ENCODE measurements at places on chromosomes 16 and 17.
A peak's percentile ranks its signal among the peaks of the same experiment; 100 is the strongest.

DNA sequence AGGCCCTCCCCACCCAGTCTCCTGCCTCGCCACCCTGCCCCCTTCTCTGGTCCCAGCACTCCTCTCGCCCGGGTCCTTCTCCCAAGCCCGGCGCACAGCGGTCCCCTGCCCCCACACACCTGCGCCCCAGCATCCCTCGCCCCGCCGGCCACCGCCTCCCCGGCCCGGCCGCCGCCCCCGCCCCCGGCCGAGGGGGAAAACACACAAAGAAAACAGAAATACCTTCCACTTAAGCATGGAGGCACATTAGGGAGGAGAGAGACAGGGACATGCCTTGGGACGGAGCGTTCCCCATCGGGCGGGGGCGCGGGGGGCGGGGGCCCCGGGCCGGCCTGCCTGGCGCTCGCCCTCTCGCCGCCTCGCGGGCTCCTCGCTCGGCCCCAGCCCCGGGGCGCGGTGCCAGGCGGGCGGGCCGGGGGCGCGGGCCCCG, 326 bp downstream of the SRCIN1 start:
- no peak overlapping the region for H3K27ac ChIP-seq
- peaks cover 59% of the 10 kb centered on the region for H3K27me3 ChIP-seq
- peak overlapping the region; percentile 64 for H3K4me3 ChIP-seq
- no peaks in the 10 kb centered on the region for H3K36me3 ChIP-seq

DNA sequence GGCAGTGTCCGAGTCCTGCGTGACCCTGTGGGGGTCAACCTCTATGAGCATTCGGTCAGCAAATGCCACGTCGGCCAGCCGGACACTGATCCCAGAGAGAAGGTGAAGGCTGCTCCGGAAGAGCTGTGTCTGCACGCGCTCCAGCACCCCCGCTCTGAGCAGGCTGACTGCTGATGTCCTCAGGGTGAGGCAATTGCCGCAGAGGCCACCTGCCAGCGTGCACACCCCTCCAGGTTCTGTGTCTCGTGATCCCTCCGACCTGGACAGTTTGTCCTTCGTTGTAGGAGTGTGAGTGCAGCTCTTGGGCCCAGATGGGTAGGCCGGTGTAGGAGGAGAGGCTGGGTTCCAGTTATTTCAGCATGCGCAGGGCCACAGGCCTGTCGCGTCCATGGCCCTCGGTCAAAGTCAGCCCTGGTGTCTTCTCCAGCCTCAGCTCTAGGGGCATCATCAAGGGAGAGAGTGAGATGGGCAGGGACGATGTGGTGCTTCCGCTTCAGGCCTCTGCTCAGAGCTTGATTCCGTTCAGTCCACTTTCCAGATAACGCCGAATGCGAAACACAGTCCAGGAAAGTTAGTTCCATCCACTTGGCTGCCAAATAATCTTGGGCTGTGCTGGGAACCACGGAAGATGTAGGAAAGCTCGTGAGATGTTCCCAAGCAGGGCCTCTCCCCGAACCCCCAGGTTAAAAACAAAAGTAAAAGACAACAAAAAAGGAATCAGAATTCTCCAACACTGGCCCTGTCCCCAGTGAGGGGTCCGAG, 15.1 kb upstream of the NCBP3 start:
- H3K27ac ChIP-seq = no peak overlapping the region
- H3K4me3 ChIP-seq = no peak overlapping the region
- H3K27me3 ChIP-seq = no peaks in the 10 kb centered on the region
- no peak for DNase-seq
- H3K4me1 ChIP-seq = no peaks in the 10 kb centered on the region

DNA sequence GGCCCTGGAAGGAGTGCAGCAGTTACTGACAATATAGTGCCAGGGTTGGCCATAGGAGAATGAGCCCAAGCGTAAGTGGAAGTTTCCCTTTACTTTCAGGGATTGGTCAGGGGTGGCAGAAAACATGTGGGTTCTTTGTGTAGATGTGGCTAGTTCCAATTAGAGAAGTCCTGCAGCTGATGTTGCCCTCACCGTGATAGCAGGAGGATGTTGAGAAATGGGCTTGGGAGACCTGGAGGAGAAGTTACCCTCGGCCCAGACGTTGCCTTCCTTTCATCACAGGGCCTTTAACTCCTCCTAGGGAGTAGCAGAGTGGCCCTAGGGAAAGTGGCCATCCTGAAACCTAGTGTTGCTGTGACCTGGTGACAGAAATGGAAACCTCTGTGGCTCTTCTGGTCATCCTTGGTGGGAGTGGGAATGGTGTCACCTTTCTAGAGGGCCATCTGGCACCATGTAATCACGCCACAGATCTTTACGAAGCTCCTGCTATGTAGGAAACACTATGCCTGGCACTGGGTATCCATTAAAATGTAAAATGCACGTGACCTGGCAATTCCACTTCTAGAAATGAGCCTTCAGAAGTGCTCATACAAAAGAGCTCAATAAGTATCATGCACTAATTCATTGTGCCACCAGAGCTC, 6.7 kb downstream of the TMEM92 start:
- no peak for DNase-seq
- H3K4me3 ChIP-seq = no peak overlapping the region
- H3K27ac ChIP-seq = no peak overlapping the region
- H3K27me3 ChIP-seq = no peaks in the 10 kb centered on the region
- peaks cover 13% of the 10 kb centered on the region for H3K4me1 ChIP-seq

GRCh38 chr16:58417600-58417999, 25.3 kb downstream of the GINS3 start:
- no peak overlapping the region for H3K4me3 ChIP-seq
- no peak for DNase-seq
- no peak overlapping the region for H3K27ac ChIP-seq
- no peaks in the 10 kb centered on the region for H3K36me3 ChIP-seq
- H3K4me1 ChIP-seq = no peaks in the 10 kb centered on the region

DNA sequence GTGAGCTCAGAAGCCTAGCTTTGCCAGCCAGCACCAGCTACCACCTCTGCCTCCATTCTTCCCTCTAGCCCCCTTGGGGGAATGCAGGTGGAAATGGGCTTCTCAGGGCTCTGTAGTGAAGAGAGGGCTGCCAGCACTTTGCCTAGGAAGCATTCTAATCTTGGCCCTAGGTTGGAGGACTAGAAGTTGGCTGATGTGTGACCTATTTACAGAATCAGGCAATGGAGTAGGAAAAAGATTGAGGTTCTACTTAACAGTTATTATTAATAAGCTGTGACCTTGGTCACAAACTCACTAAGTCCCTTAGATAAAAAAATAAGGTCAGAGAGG, 19.9 kb downstream of the DHX38 start:
- no peak for DNase-seq
- no peak overlapping the region for H3K4me3 ChIP-seq
- no peaks in the 10 kb centered on the region for H3K4me1 ChIP-seq
- no peak overlapping the region for H3K27ac ChIP-seq
- H3K27me3 ChIP-seq = no peaks in the 10 kb centered on the region

GRCh38 chr17:65797809-65798208, 236.4 kb upstream of the AXIN2 start:
- no peaks in the 10 kb centered on the region for H3K27me3 ChIP-seq
- peak; percentile 8 for DNase-seq
- no peak overlapping the region for H3K27ac ChIP-seq
- H3K4me3 ChIP-seq = no peak overlapping the region
- no peaks in the 10 kb centered on the region for H3K36me3 ChIP-seq
- no peaks in the 10 kb centered on the region for H3K4me1 ChIP-seq

- H3K36me3 ChIP-seq = no peaks in the 10 kb centered on the region
Measured at GRCh38 chr17:77948690-77949114, 9.8 kb upstream of the TNRC6C start.

- no peak for DNase-seq
- no peak overlapping the region for H3K27ac ChIP-seq
- H3K27me3 ChIP-seq = no peaks in the 10 kb centered on the region
- peaks cover 41% of the 10 kb centered on the region for H3K4me1 ChIP-seq
- H3K4me3 ChIP-seq = no peak overlapping the region
Measured at GRCh38 chr16:66568355-66568754, 2.1 kb downstream of the CMTM1 start.

- H3K27ac ChIP-seq = no peak overlapping the region
- H3K4me3 ChIP-seq = no peak overlapping the region
- H3K4me1 ChIP-seq = no peaks in the 10 kb centered on the region
- H3K27me3 ChIP-seq = no peaks in the 10 kb centered on the region
Measured at GRCh38 chr16:66278604-66279262, 87.8 kb upstream of the CDH5 start.

GRCh38 chr17:15944759-15945526, at the start of gene ADORA2B:
Gene ADORA2B (plus strand): TSS chr17:15945130. CDS start chr17:15945249, 119 bp downstream.
- no peak within 1 kb of the TSS for H3K27ac ChIP-seq
- peaks cover 26% of the 10 kb centered on the region for H3K4me1 ChIP-seq
- H3K4me3 ChIP-seq = peak within 1 kb of the TSS; percentile 36
- no peak for DNase-seq

GRCh38 chr17:45104497-45104896, 27.8 kb downstream of the PLCD3 start:
- H3K27me3 ChIP-seq = no peaks in the 10 kb centered on the region
- DNase-seq = no peak
- no peaks in the 10 kb centered on the region for H3K4me1 ChIP-seq
- peaks cover 85% of the 10 kb centered on the region for H3K36me3 ChIP-seq
- H3K27ac ChIP-seq = no peak overlapping the region
- no peak overlapping the region for H3K4me3 ChIP-seq

GRCh38 chr16:28295276-28295675, 3.0 kb downstream of the SBK1 start:
- H3K27me3 ChIP-seq = peaks cover 17% of the 10 kb centered on the region
- H3K4me1 ChIP-seq = peaks cover 24% of the 10 kb centered on the region
- no peak overlapping the region for H3K27ac ChIP-seq
- no peaks in the 10 kb centered on the region for H3K36me3 ChIP-seq
- H3K4me3 ChIP-seq = no peak overlapping the region

DNA sequence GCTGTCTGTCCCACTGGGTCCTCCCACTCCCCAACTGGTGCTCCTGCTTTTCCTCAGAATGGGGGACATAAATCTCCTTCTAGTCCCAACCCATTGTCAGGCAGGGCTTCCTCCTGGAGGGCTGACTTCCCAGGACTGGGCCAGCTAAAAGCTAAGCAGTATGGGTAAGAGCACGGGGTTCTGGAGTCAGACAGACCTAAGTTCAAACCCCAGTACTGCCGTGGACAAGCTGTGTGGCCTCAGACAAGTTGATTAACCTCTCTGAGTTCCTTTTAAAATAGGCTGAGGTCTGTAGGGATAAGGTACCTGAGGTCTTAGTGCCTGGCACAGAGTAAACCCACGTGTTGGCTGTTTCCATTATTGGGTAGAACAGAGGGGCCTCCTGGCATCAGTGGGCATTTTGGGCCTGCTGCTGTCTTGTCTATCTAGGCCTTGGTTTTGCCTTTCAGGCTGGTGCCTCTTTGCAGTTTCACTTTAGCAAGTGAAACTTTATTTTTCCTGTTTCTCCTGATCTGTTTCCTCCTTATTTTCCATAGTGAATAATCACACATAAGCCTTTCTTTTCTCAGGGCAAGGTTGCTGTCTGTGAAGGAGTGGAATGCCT, 114.6 kb downstream of the PRKCB start:
- H3K27ac ChIP-seq = peak overlapping the region; percentile 83
- DNase-seq = no peak
- peaks cover 22% of the 10 kb centered on the region for H3K4me1 ChIP-seq
- H3K27me3 ChIP-seq = no peaks in the 10 kb centered on the region

DNA sequence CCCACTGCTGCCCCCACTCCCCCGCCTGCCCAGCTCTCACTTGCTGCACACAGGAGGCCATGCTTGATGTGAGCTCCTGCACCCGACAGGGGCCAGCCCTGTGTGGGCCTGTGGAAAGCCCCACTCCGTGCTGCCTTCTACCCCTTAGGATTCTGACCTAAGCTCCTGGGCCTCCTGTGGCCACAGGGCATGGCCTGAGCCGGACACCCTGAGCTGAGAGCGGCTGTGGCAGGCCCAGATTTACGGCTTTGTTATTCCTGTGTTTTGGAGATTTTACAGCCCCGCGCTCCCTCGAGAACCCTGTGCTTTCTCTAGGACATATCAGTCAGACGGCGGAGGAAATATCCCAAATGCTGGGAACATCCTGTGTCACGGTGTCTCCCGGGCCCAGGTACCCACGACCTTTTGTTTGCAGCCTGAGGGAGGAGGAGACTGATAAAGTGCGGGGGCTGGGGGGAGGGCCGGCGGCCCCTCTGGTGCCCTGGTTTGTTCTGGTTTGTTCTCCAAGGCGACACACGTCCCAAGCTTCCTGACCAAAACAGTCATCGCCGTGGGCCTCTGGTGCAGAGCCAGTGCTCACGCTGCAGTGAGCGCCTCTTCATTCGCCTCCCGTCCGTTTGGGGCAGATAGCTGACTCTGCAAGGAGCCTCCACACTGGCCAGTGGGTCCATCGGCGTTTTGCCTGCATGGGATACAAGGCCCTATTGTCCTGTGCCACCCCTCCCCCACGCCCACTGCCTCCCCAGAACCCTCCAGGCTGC, 363.4 kb downstream of the C16orf95 start:
- DNase-seq = no peak
- H3K36me3 ChIP-seq = no peaks in the 10 kb centered on the region
- peaks cover 4% of the 10 kb centered on the region for H3K4me1 ChIP-seq
- H3K27ac ChIP-seq = no peak overlapping the region
- H3K4me3 ChIP-seq = no peak overlapping the region

DNA sequence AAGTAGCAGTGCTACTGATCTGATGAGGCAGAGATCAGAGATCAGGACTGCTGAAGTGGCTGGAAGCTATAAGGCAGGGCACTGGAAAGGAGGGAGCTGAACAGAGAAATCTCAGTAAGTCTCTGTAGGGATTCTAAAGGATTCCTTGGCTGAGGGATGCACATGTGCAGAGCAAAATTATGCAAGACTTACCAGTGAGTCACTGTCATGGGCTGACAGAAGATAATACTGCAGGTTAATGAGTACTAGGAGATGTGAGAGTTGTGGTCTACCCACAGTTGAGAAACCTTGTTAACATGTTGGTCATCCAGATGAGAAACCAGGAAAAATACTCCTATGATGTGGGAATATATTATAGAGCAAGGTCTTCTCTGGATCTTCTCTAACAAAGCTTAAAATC, 378.1 kb downstream of the HAPSTR1 start:
- DNase-seq = no peak
- H3K4me1 ChIP-seq = no peaks in the 10 kb centered on the region
- no peaks in the 10 kb centered on the region for H3K36me3 ChIP-seq
- no peaks in the 10 kb centered on the region for H3K27me3 ChIP-seq
- H3K27ac ChIP-seq = no peak overlapping the region

- DNase-seq = no peak
- H3K36me3 ChIP-seq = no peaks in the 10 kb centered on the region
- peaks cover 4% of the 10 kb centered on the region for H3K4me1 ChIP-seq
- H3K27ac ChIP-seq = no peak overlapping the region
- peaks cover 8% of the 10 kb centered on the region for H3K27me3 ChIP-seq
- no peak overlapping the region for H3K4me3 ChIP-seq
Measured at GRCh38 chr17:68605914-68606313, 4.7 kb upstream of the FAM20A start.

- no peaks in the 10 kb centered on the region for H3K36me3 ChIP-seq
- peak overlapping the region; percentile 30 for H3K4me3 ChIP-seq
- no peak for DNase-seq
- H3K4me1 ChIP-seq = peaks cover 22% of the 10 kb centered on the region
Measured at GRCh38 chr17:15650741-15651582, 31.5 kb upstream of the FBXW10B start.

GRCh38 chr17:330993-331701, 21.5 kb downstream of the RPH3AL start:
- no peak for DNase-seq
- no peak overlapping the region for H3K27ac ChIP-seq
- H3K27me3 ChIP-seq = no peaks in the 10 kb centered on the region
- H3K4me3 ChIP-seq = no peak overlapping the region
